ENCODE measurements at places on chromosomes 7 and 10.

- DNase-seq: no peak
Observed at GRCh38 chr10:114372179-114372578, 32.1 kb downstream of the AFAP1L2 start.

GRCh38 chr7:93146472-93147141 lies 1.6 kb downstream of the SAMD9L start:
- DNase-seq: peak; percentile 9

GRCh38 chr10:125258676-125259075 lies 98.3 kb upstream of the CTBP2 start:
- no peak for DNase-seq

GRCh38 chr7:77561352-77561751 lies 24.3 kb downstream of the PTPN12 start:
- no peak for DNase-seq

- no peak for DNase-seq
Observed at GRCh38 chr7:130622866-130623265, 45.7 kb downstream of the COPG2 start.

- DNase-seq: no peak
Observed at GRCh38 chr10:44902941-44903545, 8.1 kb upstream of the TMEM72 start.

DNA sequence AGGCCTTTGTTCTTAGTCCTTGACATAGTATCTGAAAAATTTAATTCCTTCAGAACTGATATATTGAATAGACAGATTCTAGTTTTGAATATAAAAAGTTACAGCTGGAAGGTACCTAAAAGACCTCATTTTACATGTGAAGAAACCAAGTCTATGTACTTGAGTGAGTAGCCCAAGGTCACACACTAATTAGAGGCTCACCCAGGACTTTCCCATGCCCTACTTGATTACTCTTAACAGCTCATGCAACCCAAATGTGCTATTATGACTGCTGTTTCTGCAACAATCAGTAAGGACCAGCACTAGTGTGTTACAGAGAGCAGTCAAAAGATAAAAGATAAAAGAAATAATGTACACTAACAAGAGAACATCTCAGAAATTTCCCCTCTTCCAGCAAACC lies 40.7 kb upstream of the BET1 start:
- DNase-seq: no peak

DNA sequence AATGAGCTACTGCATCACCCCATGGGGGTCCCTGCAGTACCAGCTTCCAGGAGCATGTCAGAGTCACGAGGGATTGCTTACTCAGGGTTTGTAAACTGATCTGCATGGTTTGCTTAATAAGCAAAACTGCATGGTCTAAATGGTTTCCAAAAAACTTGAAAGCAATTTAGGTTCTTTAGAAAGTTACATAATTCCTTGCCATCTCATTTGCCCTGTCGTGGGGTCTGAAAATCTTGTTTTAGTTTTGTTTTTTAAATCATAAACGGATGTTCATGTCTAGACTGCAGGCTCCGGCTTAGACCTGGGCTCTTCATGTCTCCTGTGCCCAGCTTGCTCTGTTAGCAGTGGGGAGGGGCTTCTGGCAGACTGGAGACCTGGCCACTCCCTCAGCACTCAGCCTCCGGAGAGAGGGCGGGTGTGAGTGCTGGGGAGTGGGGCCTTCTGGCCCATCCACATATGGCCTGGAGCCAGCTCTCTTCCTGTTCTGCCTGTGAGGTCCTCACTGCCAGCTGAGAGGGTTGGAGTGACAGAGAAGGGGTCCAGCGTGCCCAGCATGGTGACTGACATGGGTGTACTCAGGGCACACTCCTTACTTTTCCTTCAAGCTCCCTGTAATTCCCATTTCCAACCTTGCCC lies 17.5 kb downstream of the PRF1 start:
- DNase-seq: peak; percentile 66

- DNase-seq: no peak
Observed at GRCh38 chr10:119020627-119020946, 8.9 kb upstream of the NANOS1 start.

DNA sequence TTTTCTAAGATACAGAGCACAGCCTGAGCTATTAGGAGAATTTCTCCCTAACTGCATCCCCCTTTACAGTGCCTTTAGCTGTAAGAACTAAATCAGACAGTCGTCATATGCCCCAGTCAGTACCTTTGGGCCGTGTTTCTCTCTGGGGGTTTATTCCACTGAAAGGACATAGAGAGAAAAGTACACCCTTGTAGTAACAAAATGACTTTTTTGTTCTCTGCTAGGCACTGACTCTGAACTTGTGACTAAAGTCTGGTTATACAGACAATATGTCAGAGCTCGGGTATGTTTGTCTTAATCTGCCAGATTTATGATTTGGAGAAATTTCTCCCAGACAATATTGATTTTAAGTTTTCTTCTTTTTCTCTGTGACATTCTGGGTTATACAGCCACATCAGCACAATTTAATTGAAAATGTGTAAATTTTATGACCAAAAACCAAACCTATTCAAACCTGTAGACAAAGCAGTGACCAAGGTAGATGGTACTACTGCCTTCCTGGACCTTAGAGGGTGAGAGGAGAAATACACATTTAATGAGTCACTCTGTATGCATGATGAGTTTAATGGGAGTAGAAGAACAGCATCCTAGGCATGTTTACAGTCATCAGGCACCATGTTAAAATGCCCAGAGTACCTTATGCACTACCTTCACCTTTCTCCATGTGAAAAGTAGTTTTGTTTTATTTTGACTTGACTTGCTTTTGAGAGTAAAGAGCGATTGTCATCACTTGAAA lies 156.1 kb upstream of the PLXDC2 start:
- DNase-seq: peak; percentile 50

DNA sequence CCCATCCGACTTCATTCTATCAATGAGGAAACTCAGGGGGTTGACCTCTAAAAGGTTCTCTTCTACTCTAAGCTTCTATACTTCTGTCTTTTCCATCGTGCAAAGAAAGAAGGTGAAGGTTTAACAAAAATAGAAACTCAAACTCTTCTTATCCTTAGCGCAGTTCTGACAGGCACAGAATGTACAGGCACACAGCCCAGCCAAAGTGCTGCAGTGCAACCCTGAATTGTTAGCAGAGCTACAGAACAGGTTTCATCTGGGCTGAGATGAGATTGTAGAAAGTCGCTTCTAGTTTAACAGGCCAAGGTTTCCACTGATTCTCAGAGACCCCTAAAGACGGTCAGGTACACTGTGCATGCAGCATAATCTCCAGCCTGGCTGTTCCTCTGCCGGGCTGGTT lies 79.3 kb upstream of the AFAP1L2 start:
- no peak for DNase-seq
